ENCODE measurements at places on chromosomes 2 and 18.

- no peak for DNase-seq
These were observed 1.6 kb upstream of the GPR17 start for GRCh38 chr2:127644066-127645025.

GRCh38 chr2:24972315-24972961 lies 683 bp upstream of the DNAJC27 start:
- peak; percentile 66 for DNase-seq

DNA sequence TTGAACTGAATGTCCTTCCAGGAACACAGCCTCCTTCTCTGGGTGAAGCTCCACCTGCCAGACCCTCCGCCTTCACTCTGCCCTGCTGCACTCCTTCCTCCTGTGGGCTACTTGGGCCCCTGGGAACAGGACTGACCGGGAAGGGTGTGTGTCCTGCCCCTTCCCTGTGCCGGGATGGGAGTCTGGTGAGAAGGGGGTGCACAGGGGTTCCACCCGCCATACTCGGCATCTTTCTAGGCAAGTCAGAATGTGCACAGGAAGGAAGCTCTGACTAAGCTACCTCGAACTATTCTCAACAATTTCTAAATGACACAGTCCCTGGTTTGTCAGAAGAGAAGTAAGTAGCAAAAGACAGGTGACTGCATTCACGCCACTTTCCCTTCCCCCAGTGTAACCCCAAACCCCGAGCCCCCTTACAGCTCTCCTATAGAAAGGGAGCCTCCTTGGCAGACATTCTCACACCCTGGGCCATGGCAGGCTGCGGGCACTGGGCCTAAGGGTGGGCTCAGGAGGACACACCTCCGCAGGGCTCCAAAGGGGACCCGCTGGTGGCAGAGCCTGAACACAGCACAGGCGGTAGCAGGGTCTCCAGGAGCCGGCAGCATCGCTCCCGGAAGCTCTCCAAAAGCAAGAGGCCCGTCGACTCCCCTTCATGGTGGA lies 184.1 kb downstream of the HDAC4 start:
- DNase-seq: no peak

DNA sequence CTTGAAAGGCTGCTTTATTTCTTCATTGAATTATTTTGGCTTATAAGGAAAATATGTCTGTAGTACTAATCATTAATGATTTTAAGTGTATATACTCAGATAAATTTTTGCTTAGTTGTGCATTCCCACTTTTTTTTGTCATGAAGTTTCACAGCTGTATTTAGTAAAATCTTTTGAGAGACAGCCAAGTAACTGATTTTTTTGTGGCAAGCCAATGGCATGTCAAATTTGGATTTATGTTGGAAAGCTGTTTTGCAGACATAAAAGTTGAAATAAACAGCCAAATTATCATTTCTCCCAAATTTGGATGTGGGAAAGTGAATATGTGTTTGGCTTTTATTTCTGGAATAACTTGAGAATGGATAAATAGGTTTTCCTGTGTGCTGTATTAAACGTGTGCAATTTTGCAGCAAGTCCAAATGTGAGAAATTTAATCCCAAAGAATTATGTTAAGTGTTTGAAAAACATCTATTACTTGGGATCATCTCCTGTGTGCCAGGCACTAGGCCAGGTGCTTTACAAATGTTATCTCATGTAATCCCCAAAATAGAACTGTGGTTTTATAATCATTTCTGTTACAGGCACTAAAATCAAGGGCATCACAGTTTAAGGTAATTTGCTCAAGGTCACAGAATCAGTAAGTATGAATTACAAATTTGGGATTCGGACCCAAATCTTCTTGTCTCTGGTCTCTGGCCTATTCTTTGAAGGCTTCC lies 160.4 kb downstream of the PTPRM start:
- no peak for DNase-seq

DNA sequence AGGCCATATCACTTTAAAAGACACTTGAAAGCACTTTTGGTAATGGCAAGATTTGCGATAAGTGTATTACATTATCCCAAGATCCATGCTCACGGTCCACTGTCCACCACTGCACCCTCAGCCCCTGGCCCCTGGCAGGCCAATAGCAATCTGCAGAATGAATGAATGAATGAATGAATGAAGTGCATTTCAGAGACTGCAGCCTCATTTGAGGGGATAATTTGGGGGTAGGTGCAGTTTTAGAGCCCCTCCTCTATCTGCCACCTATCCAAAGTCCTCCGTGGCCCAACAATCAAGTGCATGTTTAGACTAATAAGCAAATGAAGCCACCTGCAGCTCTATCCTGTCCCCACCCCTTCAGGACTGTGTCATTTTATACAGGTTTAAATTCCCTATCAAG lies 1.3 kb upstream of the RBM44 start:
- no peak for DNase-seq

- DNase-seq: peak; percentile 98
These were observed 58.7 kb upstream of the RFX8 start for GRCh38 chr2:101533561-101534148.

DNA sequence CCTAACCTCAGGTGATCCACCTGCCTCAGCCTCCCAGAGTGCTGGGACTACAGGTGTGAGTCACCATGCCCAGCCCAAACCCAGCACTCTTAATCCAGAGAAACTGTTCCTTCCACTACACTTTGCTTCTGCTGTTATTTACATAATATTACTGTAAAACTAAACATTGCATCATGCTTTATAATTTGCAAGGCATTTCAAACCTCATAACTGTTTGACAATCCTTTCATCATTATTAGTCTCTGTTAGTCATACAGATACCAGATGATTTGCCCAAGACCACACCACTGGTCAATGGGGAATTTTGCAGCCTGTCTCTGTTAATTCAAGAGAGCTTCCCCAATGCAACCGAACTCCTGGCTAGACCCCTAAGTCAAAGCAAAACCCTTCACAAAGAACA lies 338.3 kb downstream of the ALK start:
- DNase-seq: no peak

DNA sequence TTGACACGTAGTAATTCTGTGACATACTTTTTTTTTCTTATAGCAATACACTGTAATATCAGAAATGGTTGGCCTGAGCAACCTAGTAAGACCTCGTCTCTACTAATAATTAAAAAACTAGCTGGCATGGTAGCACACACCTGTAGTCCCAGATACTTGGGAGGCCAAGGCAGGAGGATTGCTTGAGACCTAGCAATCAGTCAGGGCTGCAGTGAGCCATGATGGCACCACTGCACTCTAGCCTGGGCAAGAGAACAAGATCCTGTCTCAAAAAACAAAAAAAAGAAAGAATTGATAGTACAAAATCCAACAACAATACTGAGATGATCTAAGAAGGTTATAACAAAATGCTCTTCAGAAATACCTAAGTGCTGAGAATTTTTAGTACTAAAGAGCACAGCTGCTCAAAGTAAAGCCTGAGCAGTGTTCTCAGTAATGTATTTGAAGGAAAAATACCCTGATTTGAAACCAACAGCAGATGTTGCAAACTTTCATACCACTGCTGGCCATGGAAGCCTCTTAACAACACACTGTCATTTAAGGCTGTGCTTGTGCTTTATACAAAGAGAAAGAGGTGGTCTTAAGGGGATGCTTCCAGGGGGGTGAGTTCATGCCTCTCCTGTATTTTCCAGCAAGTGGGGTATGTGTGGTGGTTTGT lies 132.6 kb upstream of the CDCA7 start:
- DNase-seq: no peak

DNA sequence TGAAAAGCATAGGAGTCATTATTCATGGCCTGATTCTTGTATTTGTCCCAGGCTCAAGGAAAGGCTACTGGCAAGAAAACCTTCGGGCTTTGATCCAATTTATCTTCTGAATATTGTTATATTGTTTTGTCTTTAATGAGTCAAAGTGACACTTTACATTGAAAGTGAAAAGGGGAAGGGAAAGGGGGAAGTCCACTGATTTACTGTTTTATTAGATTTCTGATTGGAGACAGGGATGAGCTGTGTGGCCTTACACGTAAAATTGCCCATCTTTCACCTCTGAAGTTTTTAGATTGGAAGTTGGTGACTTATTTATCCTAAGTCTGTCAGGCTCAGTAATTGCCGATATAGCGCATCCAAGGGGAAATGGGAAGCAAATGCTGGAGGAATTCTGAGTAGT lies 843.8 kb upstream of the LRRTM1 start:
- DNase-seq: no peak

DNA sequence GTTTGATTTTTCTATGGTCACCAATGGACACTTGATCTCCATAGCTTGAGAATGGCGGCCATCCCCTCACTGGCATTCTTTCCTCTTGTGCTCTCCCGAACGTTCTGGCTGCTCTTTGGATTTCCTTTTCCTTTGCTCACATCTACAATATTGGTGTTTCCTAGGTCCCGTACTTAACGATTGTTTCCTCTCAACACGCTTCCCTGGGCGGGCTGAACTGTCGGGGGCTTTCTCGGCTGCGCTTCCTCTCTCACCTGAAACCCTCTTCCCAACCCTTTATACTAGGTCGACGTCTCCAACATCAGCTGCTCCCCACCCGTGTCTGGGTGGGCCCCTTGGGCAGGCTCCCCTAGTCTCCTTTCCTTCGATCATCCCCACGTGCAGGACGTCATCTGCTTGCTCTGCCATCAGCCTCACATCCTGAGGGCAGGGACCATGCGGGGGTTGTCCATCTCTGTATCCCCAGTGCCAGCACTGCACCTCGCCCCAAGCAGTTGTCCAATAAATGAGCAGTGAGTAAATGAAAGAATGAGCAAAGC lies 634 bp upstream of the DIS3L2 start:
- DNase-seq: no peak

DNA sequence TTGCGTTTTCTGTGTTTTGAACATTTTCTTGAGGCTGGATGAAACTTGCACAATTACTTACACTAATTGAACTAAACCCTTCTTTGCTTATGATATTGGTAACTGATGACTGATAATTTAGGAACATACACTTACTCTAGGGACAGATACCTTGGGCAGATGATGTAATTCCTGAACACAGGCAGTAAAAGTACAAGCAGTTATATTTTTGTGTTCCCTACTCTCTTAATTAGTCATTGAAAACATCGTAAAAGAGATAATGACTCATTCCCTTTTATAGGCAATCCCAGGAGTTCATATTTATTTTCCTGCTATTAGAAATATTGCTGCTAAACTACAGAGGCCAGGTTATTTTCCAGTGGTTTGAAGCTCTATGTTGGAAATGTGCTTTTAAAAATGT lies 46.4 kb downstream of the CCDC85A start:
- no peak for DNase-seq

GRCh38 chr2:45115181-45115580 lies 105.9 kb upstream of the SIX2 start:
- no peak for DNase-seq

DNA sequence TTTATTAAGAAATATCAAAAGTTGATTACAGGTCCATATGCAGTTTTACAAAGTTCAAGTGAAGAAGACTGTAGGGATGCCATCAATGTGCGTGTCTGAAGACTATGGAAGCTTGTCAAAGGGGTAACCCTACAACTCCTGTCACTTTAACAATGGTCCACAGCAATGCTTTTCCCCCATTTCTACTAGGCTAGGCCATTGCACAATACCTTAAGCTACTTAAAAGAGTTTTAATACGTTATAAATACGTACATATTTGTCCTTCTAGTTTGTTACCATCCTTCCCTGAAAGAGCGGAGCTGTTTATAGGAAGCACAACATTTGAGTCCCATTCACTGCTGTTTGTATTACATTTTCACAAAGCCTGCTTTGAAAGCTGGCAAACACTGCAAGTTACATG lies 26.7 kb downstream of the CNRIP1 start:
- no peak for DNase-seq

DNA sequence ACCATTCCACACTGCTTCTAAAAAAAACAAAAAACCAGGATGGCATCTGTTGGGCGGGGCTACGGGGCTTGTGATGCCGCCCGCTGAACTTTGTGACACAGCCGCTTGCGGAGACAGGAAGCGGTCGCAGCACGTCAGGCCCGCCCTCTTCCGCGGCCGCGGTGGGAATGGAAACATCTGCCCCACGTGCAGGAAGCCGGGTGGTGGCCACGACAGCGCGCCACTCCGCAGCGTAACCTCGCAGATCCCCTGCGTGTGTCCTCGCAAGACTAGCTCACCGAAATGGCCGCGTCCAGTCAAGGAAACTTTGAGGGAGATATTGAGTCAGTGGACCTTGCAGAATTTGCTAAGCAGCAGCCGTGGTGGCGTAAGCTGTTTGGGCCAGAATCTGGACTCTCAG lies 168.5 kb downstream of the SUCLG1 start:
- DNase-seq: no peak

GRCh38 chr2:119264781-119265692 lies 41.4 kb downstream of the STEAP3 start:
- DNase-seq: no peak

DNA sequence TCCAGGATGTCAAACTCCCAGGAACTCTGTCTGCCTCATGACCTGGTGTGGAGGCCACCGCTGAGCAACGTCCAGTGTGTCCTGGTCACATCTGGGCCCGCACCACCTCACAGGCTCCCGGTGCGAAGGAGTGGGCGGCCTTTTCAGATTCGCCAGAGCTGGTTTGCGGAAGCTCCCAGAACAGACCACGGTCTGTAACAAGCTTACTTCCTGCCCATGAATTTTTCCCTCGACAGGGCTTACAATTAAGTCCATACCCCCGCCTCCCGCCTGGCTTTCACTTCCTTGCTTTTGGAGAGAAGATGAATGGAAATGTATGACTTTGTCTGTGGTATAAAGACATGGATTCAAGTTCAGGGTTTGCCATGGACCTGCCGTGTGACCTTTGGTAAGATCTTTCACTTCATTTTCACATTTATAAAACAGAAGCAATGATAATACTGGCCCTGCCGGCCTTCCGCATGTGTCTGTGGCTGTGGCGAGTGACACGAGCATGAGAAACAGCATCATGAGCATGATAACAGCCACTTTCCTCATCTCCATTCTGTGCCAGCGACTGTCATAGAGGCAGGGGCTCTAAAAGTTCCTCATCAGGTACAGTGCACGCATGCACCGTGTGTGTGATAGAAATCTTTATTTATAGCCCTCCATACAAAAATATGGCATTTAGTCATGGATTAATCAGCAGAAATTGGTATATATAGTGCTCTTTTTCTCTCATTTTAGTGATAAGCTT lies 31.0 kb upstream of the KCNF1 start:
- no peak for DNase-seq

DNA sequence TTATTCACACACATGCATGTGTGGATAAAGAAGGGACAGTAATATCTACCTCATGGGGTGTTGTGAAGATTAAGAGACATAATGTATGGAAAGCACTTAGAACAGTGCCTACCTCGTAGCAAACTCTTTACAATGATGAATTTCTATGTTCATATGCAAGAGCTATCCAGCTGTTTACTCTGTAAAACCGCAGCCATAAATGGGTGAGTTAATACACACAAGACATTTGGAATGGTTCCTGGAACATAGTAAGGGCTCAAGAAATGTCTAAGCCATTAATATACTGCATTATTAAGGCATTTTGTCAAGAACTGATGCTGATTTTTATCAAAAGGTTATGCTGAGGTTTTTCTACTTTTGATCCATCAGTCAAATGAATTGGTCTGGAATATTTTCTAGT lies 1076.2 kb downstream of the TSN start:
- no peak for DNase-seq

DNA sequence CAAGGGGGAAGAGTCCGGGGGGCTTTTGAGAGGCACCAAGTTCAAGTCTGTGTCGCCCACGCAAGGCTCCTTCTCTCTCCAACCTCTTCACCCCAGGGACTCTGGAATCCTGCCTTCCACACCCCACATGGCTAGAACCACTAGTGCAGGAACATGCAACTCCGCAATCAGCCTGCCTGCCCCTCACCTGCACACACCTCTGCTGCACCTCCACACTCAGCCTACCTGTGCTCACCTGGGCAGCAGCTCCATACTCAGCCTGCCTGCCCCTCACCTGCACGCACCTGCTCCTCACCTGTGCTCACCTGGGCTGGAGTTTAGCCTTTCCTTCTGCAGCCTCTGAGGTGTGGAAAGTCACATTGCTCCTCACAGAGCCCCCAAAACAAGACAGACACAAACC lies 277.4 kb downstream of the NDUFA10 start:
- DNase-seq: no peak
